ENCODE measurements at places on chromosomes 2 and 18.

DNA sequence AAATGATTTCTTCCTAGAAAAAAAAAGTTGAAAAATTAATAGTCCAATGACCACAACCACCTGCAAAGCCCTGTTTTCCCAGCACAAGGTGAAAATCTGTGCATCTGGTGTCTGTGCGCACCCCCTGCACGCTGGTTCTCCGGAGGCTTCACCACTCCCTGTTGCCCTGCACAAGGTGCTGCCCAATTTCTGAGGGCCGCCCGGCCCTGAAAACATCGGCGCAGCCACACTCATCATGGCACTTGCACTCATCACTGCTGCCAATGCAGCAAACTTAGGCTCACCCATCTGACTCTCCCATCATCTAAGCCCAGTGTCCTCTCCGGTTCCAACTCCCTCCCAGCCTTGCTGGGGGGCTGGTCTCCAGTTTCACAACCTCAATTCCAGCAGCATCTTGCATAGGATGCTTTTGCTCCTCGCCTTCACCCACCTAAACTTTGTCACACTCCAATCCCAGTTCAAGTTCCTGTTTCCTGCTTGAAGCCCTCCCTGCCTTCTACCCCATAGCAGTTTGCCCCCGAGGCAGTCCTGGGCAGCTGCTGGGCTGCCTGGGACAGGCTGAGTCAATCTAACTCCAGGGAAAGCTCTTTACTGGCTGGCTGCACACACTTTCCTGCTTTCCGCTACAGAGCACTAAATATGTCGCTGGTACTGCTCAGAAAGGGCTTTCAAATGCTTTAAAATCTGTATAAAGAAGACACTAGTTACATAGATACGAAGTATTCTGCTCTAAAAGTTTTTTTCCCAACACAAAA, 522.5 kb upstream of the ID2 start:
- no peak for DNase-seq

GRCh38 chr2:229096409-229097066, 174.5 kb downstream of the PID1 start:
- no peak for DNase-seq

DNA sequence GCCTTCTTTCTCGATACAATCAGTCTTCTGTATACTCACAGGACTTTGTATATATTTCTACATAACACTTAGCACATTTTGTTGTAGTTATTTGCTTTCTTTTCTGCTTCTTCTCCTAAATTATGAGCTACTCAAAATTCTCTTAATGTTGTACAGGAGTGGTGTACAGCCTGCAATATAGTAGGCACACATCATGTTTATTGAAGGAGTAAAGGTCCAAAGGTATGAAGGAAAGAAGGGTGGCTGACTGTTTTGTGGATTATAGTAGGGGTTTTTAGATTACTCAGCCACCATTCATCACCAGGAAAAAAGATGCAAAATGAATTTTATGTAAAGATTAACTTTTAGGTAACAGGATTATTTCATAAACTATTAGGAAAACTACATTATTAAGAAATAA, 54.1 kb downstream of the C18orf54 start:
- no peak for DNase-seq

- DNase-seq, result no peak
Observed at GRCh38 chr2:37711308-37711731, 39.9 kb upstream of the CDC42EP3 start.

DNA sequence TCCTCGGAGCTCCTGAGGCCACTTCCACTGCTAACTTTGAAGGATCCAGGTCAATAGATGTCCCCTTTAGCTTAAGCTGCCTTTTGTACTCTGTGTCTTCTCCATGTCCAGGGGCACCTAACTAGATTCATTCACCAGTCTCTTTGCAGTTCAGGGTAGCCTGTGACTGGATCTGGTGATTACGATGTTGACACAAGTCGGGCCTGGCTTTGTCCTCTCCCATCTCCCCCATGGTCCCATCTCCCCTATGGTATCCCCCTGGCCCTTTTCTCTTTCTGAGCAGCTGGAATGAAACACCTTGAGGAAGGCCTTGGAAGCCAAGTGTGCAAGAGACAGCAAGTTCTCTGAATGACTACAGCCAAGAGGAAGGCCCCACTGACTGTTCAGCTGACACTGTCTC, 417.9 kb upstream of the SMIM21 start:
- no peak for DNase-seq

DNA sequence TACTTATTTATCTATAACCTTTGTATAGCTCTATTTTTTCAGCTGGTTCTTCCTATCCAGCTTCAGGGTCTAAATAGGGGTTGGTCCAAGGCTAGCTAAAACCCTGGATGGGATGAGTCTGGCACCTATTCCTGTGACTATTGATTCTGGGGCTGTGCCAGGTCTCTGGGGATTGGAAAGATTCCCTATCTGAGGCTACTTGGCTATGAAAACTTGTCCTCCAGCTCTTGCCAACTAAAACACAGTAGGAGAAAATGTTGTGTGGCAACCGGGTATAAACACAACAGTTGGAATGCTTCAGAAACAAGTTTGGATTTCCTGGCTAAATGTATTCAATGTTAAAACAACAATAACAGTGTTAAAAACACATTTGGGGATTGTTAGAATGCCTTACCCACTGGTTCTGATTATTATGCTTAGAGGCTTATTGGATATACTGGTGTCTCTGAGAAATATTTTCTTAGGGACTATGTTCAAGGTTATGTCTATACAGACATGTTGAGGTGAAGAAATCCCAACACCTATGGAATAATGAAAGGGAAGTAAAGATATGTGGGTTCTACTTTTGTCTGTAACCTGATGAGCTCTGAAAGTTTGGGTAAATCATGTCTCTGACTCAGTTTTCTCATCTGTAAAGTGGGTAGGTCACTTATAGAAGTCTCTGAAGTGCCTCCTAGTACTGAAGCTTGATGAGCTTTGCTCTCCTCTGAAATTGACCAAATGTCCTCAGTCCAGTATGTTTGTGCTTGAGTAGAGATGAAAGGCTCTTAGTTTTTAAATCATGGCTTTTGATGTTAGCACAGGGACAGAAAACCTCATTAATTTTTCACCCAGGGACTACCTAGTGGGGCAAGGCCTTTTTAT, 460.7 kb downstream of the MTX2 start:
- peak; percentile 35 for DNase-seq

- no peak for DNase-seq
Observed at GRCh38 chr18:74516271-74517235, 17.7 kb upstream of the CNDP1 start.

DNA sequence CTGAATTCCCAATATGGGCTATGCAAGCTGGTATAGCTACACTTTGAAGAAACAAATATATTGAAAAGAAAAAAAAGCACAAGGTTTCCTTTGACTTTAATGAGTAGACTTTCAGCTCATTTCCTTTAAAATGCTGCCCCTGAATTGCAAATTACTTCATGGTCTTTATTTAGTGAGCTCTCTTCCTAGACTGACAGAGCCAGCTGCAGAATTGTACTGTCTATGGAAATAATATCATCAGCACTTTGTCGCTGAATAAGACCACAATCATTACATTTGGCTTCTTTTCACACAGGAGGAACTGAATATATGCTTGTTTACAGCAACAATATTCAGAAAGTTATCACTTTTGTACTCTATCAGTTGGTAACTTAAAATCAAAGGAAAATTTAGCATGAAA, 41.7 kb downstream of the ARL5A start:
- no peak for DNase-seq

DNA sequence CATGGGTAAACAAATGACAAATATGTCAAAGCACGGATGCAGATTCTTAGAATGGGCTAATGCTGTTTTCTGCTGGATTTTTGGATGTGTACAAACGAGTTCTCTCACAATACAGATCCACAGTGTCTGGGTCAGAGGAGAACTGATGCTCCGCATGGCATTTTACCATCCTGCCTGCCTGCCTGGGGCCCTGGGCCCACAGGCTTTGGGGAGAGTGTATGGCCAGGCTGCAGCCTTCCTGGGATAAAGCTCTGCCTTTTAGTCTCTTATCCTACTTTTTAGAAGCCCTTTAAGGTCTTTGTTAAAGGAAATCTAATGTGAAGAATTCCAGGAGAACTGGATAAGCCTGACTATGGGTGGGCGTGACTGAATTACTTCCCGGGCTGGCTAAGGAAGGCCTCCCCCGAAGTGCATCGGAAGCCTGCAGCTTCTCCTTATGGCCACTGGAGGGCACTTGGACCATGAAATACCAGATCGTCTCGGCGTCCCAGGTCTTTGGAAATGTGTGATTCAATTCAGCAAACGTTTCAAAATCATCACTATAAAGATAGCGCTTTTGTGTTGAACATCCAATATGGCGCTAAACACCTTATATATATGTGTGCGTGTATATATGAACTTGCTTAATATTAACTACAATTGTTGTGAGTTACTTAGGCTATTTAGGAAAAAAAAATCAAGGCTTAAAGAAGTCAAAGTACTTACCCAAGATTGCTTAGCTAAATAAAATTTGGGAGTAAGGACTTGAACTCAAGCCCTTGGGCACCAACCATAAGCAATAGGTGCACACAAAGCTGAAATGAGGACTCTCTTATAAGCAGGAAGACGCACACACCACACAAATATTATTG, 15.2 kb upstream of the DNPEP start:
- peak; percentile 70 for DNase-seq

- DNase-seq, result no peak
Observed at GRCh38 chr2:205574001-205574400, 108.3 kb upstream of the NRP2 start.

DNA sequence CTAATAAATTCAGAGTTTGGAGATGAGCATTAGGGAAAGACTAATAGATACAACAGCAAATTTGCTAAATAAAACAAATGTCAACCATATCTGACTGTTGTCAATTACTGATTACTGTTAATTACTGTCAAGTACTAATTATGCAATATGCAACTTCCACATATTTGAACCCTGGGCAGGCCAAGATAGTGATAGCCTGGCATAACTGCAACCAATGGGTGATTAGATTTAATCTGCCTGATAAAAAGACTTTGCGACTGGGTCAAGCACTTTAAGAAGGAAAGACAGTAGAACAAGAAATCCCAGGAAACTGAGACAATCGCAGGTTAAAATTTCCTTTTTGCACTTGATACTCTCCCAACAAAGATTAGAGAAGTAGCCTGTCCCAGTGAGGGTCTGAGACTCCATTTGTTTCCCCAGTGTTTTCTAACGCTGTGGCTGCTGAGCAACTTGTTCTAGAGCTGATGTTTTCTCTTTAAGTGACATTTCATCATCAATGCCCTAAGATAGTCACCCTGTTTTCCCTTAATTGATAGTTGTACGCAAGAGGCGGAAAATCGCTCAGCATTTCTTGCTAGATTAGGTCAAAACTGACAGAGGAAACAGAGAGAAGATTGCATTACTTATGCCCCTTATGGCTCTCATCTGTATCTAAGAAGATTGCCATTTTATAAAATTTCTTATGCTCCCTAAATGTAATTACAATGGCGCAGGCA, 17.8 kb downstream of the ARHGAP15 start:
- no peak for DNase-seq

Measured in NCI-H2171 (cell line).